Suppressor macrophage treated with lipopolysaccharide for 4 hours (primary cell): ENCODE measurements at places on chromosomes 13 and 19.
A peak's percentile ranks its signal among the peaks of the same experiment; 100 is the strongest.

- DNase-seq: peak; percentile 70
Observed at GRCh38 chr19:3360421-3361383, 5.7 kb upstream of the NFIC start.

DNA sequence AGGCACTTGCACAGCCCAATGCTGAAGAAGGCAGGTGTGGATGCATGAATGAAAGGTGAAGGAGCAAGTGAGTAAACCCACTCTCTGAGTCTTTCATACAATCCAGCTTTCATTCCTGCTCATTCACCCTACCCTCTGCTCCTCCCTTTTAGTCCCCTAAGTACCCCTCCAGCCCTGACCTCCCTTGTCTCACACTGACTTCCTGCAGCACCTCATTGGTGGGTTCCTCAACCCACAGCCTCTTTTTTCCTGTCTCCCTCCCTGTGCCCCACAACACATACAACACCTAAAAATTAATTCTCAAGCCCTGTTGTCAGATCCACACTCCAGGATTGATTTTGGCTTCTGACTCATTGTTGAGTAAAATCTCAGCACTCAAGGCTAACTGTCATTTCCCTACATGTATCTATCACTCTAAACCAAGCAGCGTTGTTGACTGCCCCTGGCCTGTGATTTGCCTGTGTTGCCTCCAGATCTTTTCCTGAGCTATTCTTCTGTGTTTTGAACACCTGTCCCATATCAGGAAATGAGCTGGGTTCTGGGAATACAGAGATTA lies 177.3 kb upstream of the SERP2 start:
- no peak for DNase-seq

DNA sequence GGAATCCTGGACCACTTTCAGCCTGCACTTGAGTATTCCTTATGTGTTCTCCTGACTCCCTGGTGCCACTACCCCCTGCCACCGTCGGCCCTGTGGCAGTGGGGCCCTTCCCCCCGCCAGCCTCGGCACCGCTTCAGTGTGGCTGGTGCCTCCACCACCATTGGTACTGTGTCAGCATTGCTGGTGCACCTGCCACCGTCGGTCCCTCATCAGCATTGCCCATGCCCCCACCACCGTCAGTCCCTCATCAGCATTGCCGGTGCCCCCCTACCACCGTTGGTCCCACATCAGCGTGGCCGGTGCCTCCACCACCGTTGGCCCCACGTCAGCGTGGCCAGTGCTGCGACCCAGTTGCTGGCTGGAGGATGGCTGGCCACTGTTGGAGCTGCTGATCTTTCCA lies 228.5 kb downstream of the TM9SF2 start:
- no peak for DNase-seq

DNA sequence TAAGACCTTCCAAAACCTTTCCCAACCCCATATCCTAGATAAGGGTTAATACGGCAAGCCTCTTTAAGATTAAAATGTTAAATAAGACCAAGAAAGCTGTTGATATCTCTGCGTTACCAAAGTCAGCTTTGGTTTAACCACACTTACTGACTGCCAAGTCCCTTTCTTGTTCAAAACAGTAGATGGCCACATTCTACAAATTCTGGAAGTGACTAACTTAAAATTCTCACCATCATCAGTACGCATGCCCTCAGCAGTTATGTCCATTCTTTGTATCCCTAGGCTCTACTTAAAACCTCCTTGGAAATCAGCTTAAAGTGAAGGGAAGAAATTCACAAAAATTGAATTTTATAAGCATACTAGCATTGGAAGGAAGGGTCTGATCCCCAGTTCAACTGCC lies 23.6 kb downstream of the SOHLH2 start:
- DNase-seq: no peak

GRCh38 chr19:8373867-8374813 lies 10.2 kb downstream of the ANGPTL4 start:
- DNase-seq: no peak

DNA sequence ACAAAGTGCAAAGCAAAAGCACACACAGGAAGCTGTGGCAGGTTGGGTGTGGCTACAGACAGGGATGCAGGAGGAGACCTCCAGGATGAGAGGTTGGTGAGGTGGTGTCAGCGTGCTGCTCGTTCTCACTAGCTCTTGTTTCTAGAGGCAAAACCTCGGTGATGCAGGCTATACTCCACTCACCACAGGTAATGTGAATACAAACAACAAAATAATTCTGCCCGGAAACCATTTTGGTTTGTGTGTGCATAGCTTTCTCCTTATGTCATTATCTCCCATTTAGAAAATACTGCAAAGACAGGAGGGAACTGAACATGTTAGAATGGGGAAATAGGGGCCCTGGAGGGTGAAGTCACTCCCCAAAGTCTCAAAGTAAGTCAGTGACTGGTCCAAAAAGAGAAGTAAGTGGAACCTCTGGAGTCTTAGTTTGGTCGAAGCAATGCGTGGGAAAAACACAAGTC lies 9.4 kb downstream of the LCP1 start:
- DNase-seq: peak; percentile 91

DNA sequence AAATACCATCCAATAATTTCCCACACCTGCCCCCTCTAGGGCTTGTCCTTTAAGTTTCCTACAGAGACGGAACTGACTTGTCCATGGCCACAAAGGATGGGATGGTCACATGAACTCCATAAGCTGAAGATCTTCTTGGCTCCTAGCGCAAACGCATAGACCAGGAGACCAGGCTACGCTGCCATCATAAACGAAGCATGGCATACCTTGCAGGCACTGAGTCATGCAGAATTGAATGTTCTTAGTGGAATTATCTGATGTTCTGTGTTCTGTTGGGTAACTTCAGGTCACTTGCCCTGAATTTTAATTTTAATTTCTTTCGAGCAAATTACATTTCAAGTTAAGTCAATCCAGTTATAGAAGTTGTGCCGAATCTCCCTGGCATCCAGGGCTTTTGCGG lies 96.4 kb upstream of the STARD13 start:
- DNase-seq: no peak

DNA sequence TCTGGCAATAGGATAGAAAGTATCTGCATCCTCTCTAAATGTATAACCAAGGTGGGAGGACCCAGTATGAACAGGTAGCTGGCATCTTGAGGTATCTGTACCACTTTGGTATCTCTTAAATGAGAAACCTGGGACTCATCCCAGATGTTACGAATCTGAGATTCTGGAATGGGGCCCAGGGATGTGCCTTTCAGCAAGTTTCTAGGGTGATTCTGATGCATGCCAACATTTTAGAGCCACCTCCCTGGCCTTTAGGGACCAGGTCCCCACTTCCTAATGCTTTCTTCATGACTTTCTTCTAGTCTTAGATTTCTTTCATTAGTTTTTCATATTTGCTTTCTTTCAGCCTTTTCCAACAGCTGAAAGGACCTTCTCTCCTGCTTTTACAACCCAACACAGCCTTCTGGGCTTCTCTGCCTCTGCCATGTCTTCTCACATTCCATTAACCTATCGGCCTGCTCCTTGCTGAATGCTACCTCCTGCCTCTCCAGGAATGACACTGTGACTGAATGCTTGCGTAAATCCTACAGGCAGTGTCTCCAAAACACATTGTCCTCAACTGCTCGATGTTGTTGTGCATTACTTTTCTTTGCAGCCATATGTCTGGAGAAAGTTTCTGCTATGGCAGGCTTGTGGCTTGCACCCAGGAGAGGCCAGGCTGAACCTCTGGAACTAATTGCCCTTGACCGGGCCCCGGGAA lies 284.0 kb downstream of the DNAJC15 start:
- DNase-seq: no peak

DNA sequence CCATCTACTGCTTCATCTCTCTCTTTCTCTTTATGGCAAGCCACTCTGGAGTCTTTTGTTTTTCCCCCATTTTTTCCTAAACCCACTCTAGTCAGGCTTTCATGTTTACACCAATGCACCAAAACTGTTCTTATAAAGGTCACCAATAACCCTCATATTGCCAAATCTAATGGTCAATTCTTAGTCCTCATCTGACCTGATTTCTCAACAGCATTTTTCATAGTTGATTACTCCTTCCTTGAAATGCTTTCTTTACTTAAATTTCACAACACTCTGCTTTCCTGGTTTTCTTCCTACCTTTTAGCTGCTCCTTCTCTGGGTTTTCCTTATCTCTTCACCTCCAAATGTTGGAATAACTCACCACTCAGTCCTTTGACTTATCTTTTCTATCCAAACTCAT lies 47.9 kb downstream of the MICU2 start:
- DNase-seq: no peak

DNA sequence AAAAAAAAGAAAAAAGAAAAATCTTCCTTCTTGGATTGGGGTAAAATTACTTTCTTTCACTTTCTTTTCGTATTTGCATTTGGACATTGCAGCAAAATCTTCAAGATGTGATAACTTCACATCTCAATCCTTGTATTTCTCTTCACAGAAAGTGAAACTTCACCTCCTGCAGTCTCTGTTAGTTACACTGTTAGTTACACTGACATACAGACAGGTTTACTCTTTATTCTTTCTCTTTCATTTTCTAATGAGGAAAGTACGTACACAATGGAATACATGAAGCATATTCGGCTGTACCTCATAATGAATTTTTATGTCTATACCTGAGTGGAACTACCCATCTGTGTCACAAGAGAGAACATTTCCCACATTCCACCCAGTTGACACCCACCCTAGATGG lies 459.1 kb upstream of the GPC6 start:
- DNase-seq: no peak

GRCh38 chr19:5238700-5239099 lies 101.9 kb downstream of the PTPRS start:
- DNase-seq: no peak

DNA sequence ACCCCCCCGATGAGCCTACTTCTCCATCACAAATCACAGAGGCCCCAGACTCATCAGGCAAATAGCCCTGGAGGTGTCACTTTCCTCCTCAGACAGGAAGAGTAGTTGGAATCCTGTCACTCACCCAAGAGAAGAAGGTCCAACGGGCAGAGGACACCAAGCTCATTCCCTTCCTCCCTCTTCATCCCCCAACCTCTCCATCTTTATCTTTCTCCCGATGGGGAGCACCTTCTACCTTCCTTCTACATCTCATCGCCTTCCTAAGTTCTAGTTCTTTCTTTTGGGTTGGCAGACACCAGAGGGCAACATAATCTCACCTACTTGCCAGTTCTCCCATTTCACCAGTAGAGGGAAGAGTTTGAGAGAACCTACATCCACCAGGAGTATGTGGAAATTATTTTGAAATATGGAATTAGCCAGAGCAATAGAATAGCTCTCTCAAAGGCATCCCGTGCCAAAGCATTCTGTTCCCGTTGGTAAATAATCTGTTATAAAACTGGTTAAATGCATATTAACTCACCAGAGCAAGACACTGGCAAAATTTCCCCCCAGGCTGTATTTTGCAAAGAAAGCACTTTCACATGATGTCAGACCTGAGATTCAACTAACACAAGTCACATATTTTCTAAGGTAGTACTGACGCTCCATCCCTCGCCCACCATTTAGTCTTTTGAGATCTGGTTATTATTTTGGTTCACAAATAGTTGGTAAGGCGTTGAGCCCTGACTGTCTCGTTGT lies 55.0 kb downstream of the ZIC5 start:
- peak; percentile 73 for DNase-seq

GRCh38 chr13:58879114-58879513 lies 1247.6 kb downstream of the PCDH17 start:
- DNase-seq: no peak

- DNase-seq: no peak
Observed at GRCh38 chr19:38788478-38789243, at the start of gene LGALS7B. Gene LGALS7B, plus strand, starts transcription at chr19:38789200. Its CDS starts 27 bp downstream, at chr19:38789227.

- no peak for DNase-seq
Observed at GRCh38 chr13:79531542-79532254, 50.7 kb downstream of the NDFIP2 start.
